GM23248 (cell line): ENCODE measurements at places on chromosomes 2 and 18. TPM values are rescaled to one million over a fixed set of nuclear protein-coding genes. Genes with fewer than 3 reads are reported as not detected.

DNA sequence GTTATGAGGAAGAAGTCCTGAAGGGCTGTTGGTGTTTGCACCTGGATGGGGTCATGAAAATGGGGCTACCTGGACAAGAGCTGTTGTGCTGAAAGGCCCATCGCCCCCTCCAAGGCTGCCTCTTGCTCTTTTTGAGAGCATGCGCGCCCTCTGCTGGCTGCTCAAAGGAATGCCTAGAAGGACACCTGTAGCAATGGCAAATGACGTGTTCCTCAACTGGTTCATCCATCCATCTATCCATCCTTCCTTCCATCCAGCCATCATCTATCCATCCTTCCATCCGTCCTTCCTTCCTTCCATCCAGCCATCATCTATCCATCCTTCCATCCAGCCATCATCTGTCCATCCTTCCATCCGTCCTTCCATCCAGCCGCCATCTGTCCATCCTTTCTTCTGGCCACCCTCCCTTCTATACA, 17.2 kb upstream of the RPL31 start:
- no peaks in the 10 kb centered on the region for H3K36me3 ChIP-seq
- no peak overlapping the region for H3K27ac ChIP-seq
- H3K27me3 ChIP-seq, result no peaks in the 10 kb centered on the region
- no peaks in the 10 kb centered on the region for H3K4me1 ChIP-seq

GRCh38 chr2:46723346-46723745, 192.3 kb downstream of the MCFD2 start:
- no peaks in the 10 kb centered on the region for H3K27me3 ChIP-seq
- peaks cover 88% of the 10 kb centered on the region for H3K4me1 ChIP-seq
- peak overlapping the region; percentile 28; the same call in 1 of the 2 replicates for H3K4me3 ChIP-seq
- DNase-seq, result peak; percentile 33
- H3K36me3 ChIP-seq, result peaks cover 4% of the 10 kb centered on the region; the same call in 1 of the 2 replicates

- H3K27ac ChIP-seq, result no peak overlapping the region
- peaks cover 16% of the 10 kb centered on the region for H3K4me1 ChIP-seq
- H3K36me3 ChIP-seq, result no peaks in the 10 kb centered on the region
- H3K27me3 ChIP-seq, result no peaks in the 10 kb centered on the region
- DNase-seq, result no peak
- H3K4me3 ChIP-seq, result no peak overlapping the region
These were observed 70.4 kb upstream of the COL3A1 start for GRCh38 chr2:188903740-188904139.

- no peak overlapping the region for H3K4me3 ChIP-seq
- H3K4me1 ChIP-seq, result peaks cover 12% of the 10 kb centered on the region; the same call in 1 of the 2 replicates
- no peak overlapping the region for H3K27ac ChIP-seq
- DNase-seq, result no peak
- H3K27me3 ChIP-seq, result no peaks in the 10 kb centered on the region
- no peaks in the 10 kb centered on the region for H3K36me3 ChIP-seq
These were observed 54.4 kb downstream of the SMAD7 start for GRCh38 chr18:48896326-48896874.

DNA sequence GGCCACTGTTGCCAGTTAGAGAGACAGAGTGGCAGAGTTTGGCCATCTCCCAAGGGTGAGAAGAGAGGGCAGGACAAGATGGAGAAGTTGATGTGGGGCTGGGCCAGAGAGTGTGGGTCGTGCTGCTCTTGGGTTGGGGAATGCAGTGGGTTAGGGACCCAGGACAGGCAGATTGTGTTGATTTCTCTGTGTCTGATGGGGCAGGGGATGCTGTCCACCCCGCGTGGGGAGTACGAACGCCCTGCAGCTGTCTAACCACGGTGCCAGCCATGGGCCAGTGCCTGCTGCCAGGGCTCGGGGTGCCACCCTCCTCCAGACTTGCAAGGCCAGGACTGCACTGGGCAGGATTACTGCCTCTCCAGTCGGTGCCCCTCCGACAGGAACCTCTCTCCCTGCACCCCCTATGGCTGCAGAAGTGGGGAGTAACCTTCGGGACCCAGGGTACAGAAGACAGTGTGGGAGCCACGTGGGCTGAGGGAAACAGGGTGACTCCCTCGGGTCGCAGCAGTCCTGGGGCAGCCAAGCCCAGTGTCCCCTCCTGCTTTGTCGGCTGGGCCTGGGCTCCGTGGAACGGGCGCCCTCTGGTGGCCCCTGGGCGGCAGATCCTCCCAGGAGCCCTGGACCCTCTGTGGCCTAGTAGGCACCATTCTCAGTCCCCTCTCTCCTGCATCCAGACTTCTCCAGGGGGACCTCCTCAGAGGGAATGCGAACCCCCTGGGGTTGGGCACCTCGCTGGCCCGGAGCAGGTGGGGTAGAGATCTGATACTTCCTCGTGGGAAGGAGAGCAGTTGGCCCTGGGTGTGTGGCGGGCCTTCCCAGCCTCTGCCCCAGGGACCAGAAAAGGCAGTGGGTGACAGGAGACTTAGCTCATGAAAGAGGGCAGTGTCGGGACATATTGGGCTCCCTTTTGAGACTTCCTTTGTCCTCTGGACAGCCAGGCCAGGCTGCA, 2.7 kb downstream of the GPC1 start:
- H3K4me3 ChIP-seq, result no peak overlapping the region; the same call in 1 of the 2 replicates
- H3K4me1 ChIP-seq, result peaks cover 10% of the 10 kb centered on the region
- H3K27me3 ChIP-seq, result no peaks in the 10 kb centered on the region
- peak; percentile 78 for DNase-seq

GRCh38 chr2:165328272-165328671, 89.1 kb downstream of the SCN2A start:
- H3K27ac ChIP-seq, result no peak overlapping the region
- H3K4me1 ChIP-seq, result no peaks in the 10 kb centered on the region
- no peak overlapping the region for H3K4me3 ChIP-seq
- no peaks in the 10 kb centered on the region for H3K27me3 ChIP-seq
- no peak for DNase-seq

The UBXN2A gene
- 11.9 and 17.2 TPM in 2 replicates for total RNA-seq

The REG3A gene
- not detected in 2 replicates for total RNA-seq
